ENCODE measurements at places on chromosomes 4 and X.

DNA sequence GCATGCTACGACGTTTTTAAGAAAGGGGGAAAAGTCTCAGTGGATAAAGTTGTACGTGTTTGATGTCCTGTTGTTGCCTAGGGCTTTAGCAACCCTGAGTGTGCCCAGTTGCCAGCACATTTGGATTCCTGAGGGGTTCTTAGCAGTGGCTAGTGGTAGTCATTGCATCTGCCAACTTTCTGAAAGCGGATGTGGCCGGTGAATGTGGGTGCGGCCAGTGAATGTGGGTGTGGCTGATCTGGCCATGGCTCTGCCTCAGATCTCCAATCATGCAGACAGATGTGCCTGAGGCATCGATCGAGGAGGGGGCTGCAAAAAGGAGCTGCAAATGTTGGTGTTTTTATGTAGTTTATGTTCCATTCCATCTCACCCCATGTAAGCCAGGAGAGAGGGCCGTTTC is 41.5 kb upstream of the FAT1 start:
- no peak for DNase-seq

DNA sequence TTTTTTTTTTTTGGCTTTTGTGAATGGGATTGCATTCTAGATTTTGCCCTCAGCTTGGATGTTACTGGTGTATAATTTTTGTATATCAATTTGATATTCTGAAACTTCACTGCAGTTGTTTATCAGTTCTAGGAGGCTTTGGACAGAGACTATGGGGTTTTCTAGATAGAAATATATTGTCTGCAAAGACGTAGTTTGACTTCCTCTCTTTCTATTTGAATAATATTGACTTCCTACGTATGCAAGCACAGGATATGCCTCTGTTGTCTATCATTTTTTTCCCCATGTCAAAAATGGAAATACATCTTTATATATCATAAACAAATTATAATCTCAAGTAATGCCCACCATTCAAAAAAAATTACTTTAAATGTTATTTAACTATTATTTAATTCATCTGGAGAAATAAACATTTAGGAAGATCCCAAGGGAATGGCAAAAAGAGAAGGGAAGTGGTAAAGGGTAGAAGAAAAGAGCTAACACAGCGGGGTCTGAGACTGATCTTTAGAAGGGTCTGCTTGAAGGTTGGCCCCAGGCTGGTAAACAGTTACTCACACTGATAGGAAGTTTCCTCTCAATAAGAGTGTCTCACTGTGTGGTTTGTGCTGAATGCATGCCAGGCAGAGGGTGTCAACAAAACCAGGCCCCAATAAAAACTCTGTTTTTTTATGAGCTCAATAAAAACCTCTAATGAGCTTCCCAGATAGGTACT is 35.7 kb downstream of the ZNF518B start:
- DNase-seq = no peak

- no peak for DNase-seq
These were observed 346.2 kb downstream of the MAGEB5 start for GRCh38 chrX:26562156-26562555.

GRCh38 chr4:115851918-115852766 is 738.7 kb upstream of the NDST4 start:
- no peak for DNase-seq

- DNase-seq = no peak
These were observed 17.6 kb downstream of the MAGEA8 start for GRCh38 chrX:149898554-149898953.

GRCh38 chr4:108772402-108772801 is 9.5 kb upstream of the ETNPPL start:
- no peak for DNase-seq

- DNase-seq = no peak
These were observed 71.7 kb upstream of the IL13RA1 start for GRCh38 chrX:118655561-118656246.

DNA sequence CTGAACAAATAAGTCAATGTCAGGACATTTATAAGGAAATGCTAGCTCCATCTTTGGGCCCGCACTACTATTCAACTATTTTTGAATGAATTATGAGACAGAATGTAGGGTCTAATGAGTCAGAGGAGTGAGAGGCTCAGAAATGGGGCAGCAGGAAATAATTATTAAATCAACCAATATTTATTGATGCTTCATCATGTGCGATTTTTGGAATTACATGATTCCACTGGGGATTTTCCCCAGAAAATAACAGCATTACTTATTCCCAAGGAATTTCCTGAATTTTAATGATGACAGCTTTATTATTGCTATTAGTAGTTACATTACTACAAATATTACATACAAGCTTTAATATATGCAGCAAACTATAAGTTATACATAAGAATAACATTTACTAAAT is 49.3 kb upstream of the PHF8 start:
- DNase-seq = no peak

DNA sequence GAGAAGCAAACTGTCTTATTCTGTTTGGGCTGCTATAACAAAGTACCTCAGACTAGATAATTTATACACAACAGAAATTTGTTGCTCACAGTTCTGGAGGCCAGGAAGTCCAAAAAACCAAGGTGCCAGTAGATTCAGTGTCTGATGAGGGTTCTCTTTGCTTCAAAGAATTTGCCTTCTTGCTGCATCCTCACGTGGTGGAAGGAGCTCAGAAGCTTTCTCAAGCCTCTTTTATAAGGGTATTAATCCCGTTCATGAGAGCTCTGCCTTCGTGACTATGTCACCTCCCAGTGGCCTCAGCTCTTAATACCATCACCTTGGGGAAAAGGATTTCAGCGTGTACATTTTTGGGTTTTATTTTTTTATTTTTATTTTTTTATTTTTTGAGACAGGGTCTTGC is 20.1 kb downstream of the CA5B start:
- no peak for DNase-seq

DNA sequence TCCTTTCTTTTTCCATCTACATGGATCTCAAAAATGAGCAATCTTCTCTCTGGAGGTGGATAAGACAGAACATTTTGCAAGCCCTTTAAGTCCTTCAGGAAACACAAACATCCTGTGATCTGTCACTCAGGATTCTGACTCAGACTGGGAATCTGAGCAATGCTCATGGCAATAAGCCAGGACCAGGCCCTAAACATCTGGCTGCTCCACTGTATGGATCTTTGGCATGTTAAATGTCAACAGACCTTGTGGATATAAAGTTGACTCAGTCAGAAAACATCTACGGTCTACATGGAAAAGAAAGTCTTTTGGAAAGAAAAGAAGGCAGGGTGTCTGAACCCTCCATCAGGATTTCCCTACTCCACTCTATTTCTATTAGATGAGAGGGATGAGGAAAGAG is 17.8 kb upstream of the CHIC2 start:
- DNase-seq = no peak

- DNase-seq = no peak
These were observed 133.5 kb downstream of the ELOVL6 start for GRCh38 chr4:110064934-110065333.

DNA sequence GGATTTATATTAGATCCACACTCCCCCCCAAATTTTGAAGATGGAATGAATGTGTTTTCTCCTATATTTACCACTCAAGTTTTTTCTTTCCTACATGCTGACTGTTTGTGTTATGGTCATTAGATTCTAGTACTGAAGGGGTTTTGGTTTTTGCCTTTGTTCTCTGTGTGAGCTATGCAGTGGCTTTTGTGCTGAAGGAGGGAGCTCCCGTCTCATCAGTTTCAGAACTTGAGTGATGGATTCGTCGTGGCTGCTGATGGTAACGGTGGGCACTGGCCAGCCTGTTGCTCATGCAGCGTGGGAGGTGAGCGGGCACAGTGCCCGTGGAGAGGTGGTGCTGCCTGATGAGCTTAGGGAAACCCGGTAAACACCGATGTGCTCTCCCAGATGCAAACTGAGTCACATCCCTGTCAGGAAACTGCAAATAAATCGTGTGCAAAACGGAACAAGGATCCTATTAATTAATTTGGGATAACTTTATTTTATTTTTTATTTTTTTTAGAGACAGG is 101.5 kb downstream of the SORBS2 start:
- no peak for DNase-seq

DNA sequence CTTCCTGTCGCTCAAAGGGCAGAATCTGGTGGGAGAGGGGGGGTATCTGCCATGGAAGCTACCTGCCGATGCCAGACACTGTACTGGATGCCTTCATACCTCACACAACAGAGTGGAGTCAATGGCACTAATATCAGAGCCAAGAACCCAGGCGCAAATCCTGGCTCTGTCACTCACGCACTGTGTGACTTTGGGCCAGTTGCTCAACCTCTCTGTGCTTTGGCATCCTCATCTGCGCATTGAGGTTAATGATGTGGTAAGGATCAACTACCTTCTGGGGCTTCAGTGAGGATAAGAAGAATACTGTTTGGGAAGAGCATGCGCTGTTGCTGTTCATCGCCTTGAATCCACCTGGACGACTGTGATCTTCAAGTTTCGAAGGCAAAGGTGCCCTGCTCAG is 70.6 kb downstream of the PPP2R2C start:
- no peak for DNase-seq

DNA sequence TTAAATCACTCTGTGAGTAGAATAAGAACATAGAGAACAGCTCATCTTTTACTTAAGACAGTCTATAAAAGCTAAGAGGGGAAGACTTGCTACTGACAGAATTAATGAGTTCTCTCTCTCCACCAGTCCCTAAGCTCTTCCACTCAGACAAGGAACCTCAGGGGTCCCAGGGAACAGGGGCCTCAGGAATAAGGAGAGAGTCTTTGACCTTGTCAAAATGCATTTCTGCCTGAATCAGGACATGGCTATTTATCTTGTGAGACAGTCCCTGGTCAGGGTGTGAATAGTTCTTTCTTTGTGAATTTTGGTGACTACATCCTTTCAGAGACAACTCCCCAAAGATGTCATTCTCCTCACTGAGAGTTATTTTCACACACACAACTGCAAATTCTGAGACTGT is 218.7 kb upstream of the HS3ST1 start:
- DNase-seq = no peak

DNA sequence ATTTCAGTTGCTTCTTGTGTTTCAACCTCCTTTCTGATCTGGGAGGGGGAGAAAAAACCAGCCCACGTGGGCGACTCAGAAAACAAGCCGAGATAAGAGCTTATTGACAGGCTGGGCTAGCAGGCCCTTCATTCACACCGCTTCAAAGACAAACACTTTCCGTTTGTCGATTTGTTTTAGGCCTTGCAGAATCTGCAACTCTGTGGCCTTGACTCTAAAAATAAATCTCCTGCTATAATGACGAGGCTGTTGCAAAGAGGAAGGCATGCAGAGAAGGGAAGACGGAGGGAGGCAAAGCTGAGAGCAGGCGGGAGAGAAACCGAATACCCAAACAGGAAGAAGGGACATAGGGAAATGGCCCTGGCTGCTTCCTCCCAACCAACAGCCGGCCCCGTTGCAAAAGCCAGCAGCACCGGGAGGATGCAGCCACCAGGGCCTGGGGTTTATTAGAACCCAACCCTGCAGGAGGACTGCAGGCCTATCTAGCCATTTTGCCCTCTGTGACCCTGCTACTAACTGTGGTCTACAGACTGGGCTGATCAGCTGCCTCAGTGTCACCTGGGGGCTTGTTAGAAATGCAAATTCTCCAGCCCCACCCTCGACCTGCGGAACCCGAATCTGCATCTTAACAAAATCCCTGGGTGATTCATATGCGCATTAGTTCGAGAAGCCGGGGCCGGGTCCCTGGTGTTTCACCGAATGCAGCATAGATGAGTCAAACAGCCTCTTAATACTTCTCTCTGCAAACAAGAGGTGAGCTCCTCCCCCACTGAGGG is 325.5 kb downstream of the BCOR start:
- peak; percentile 52 for DNase-seq

DNA sequence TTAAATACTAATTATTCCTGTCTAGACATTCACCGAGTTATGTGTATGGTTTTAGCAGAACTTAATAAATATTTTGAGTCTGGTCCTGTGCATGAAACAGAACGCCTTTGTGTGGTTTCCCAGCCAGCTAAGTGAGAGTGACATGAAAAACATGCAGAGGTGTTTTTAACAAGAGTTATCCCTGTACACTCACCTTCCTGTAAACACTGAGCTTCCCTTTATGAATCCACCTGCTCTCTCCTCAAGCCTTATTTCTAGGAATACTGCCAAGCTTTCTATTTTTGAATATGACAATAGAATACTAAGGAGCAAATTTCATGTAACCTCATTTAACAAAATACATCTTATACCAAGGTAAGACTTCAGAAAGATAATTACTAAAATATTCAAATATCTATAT is 270.3 kb upstream of the CTSO start:
- no peak for DNase-seq

DNA sequence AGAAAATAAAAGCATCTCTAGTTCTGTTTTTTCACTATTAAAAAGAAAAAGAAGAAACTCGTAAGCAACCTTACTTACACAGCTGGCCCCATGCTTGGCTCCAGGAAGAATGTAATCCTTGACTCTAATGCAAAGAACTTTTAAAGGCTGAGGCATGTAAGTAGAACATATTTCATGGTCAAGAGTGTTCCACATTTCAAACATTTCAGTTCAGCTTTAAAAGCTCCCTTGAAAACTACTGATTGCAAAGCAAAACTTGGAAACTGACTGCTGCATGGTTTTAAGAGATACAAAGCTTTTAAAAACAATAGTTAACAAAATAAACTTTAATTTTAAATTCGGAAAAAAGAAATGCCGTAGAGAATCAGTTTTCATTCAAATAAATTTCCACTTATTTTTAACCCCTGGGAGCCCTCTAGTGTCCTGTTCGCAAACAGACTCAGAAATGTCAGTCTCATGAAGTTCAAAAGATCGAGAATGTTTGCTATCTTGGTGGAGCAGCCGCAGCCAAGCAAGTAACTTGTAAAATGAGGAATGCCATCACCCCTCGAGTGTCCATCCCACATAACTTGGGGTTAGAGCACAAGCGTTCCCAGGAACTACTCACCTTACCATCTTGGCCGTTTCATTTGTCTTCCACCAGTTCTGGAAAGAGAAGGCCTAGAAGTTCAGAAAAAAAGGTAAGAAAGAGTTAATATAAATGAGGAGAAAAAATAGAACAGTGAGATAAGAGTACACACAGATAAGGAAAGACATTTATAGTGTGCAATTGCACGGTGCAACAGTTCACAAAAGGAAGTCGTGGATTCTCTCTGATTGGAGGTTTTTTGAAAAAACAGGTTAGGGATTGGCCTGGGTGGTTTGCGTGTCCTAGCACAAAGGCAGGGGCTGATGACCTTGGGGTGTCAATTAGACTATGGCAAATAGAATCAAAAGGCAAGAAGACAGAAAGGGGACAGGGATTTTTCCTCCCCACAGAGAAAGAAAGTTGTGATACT is at the start of gene GASK1B:
Gene GASK1B (minus strand): TSS at position 765 of the 998 bp plus-strand sequence. CDS start 1,650 bp downstream, outside the sequence.
- no peak for DNase-seq

DNA sequence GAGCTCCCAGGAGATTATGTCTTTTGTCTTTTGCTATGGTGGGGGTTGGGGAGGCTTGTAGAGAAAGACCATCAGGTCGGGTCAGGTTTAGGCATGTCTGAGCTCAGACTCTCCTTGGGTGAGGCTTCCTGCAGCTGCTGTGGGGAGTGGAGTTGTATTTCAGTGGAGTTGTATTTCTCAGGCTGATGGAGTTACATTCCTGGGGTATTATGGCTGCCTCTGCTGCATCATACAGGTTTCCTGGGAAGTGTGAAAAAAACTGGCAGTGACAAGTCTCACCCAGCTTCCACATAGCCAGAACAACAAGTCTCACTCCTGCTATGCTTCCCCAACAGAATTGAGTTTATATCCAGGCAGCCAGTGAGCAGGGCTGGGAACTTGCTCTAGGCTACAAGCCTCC is 119.3 kb downstream of the VSIG4 start:
- no peak for DNase-seq

- DNase-seq = no peak
These were observed 1539.0 kb upstream of the IGFBP7 start for GRCh38 chr4:58649226-58649625.

Data from stimulated activated CD4-positive, alpha-beta T cell treated with anti-CD3 and anti-CD28 coated beads, Interleukin-12 subunit alpha, Interleukin-12 subunit beta, amount 100 ng/mL, for 24 hours (primary cell).